Naive B cell (primary cell): ENCODE measurements at places on chromosomes 3 and 15.

GRCh38 chr3:120227710-120228347, 57.2 kb downstream of the GPR156 start:
- no peak for DNase-seq

GRCh38 chr3:6438031-6438430, 422.9 kb upstream of the GRM7 start:
- DNase-seq = no peak

DNA sequence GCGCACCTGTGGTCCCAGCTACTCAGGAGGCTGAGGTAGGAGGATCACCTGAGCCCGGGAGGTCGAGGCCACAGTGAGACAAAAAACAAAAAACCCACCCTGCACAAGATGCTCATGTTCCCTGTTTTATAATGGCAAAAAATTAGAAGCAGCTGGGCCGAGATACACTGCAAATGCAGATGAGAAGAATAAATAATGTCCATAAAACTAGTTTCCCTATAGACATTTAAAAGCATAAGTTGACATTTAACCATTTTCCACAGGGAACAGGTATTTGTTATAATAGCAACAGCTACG, 537 bp upstream of the SCAP start:
- no peak for DNase-seq

DNA sequence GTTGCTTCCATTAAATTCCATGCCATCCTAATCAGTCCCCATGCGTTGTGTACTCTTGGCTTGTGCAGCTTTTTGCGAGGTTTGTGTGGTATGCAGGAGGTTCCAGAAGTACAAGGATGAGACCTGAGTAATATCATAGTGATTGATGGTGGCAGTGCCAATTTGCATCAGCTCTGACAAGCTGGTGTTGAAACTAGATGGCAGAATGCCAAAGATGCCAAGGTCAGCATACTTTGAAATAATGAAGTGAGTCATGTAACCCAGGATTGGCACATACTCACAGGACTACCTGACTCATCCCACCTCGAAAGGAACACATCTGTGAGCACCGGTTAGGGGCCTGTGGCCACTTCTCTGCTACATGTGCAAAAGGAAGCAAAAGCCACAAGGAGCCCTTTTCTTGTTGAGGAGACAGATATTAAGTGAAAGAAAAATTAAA, 14.3 kb downstream of the KAT2B start:
- DNase-seq = no peak

- no peak for DNase-seq
Observed at GRCh38 chr15:56528136-56528535, 63.2 kb upstream of the MNS1 start.

DNA sequence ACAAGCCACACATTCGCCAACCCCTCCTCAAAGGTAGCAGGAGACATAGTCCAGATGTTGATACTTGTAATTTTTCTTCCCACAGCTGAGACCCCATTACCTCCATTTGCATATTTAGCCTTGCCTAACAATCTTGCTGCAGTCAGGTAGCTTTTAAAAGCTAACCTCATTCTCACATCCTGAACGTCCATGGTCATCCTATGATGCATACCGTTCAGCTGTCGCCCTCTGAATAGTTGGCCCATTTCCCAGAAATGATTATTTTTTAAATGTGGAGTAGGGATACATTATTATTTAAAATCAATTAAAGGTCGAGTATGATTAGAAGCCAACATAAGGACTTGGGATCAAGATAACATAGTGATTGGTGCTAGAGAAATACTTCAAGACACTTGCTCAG, 165.0 kb downstream of the MEX3B start:
- no peak for DNase-seq

- DNase-seq = no peak
Observed at GRCh38 chr3:194933465-194933864, 247.8 kb downstream of the FAM43A start.

GRCh38 chr3:126971891-126972351, 11.0 kb upstream of the PLXNA1 start:
- DNase-seq = no peak
